ENCODE measurements at places on chromosomes 6 and 20.

- DNase-seq = no peak
Measured at GRCh38 chr20:36493051-36493800, 48.1 kb upstream of the MYL9 start.

GRCh38 chr6:107786179-107786578 is 37.9 kb downstream of the SCML4 start:
- no peak for DNase-seq

- DNase-seq = no peak
Measured at GRCh38 chr6:71012866-71013469, 56.1 kb upstream of the B3GAT2 start.

DNA sequence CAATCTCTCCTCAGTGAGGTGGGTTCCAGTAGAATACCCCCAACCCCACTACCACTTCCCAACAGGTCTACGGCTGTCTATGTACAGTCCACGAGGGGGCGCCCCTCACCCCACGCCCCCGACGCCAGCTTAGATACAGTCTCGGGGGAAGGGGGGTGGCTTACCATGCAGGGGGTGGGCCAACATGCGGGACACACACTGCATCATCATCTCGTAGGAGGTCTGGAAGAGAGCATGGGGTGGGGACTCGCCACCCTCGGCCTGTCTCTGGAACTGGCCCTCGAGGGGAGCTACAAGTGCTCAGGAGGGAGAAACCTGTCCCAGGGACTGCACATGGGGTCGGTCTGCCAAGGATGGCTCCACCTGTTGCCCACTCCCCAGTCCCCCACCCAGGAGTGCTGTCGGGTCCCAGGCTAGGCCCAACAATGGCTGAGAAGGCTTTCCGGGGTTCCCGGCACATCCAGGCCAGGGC is 8.5 kb downstream of the MTCH1 start:
- no peak for DNase-seq

DNA sequence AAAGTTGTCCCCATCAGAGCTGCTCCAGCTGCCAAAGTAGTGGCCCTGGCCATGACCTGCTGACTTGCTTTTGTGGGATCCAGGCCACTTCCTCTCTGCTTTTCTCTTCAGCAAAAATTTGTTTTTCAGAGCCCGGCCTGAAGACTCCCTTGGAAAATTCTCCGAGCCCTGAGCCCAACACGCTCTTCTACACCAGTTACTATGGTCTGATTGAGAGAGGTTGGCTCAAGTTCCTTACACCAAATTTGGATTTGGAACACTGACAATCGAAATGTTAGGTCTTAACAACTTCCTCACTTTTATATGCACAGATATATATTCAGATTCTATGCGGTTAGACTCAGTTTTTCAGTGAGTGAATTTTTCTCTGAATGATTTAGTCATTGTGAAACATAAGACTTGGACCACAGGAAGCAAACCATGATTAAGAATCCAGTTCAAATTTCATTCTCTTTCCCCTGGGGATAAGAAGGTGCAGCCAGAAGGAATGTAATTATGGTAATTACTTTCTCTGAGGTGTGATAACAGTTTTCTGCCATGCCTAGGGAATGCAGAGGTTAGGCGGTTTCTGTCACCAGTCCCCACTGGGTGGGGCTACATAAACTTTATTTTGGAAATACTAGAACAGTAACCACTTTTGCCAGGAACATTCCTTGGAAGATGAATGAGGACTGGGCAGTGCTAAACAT is 365.2 kb downstream of the SYNE1 start:
- no peak for DNase-seq

DNA sequence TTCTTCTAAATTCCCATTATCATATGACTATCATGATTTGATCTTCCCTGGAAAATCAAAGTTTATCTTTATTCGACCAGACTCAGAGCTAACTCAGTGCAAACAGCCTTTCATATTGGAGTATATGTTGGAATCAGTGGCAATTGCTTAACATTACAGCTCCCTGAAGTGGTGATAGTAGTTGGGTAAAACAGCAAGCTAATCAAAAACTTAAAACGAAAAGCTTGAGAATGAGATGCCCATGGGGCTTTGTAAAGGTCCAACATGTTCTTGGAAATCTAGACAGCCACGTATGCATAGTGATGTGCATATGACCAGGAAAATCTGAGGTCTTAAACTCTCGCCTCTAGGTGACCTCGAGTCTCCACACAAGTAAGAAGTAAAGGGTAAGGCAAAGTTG is 437.6 kb downstream of the KIF16B start:
- DNase-seq = no peak

GRCh38 chr6:130838250-130838860 is 11.1 kb downstream of the SMLR1 start:
- DNase-seq = no peak

- no peak for DNase-seq
Measured at GRCh38 chr6:73476723-73477122, 15.2 kb downstream of the MTO1 start.

GRCh38 chr6:149463781-149464180 is 21.0 kb downstream of the ZC3H12D start:
- no peak for DNase-seq

- DNase-seq = no peak
Measured at GRCh38 chr6:122712093-122712447, 67.4 kb upstream of the FABP7 start.

DNA sequence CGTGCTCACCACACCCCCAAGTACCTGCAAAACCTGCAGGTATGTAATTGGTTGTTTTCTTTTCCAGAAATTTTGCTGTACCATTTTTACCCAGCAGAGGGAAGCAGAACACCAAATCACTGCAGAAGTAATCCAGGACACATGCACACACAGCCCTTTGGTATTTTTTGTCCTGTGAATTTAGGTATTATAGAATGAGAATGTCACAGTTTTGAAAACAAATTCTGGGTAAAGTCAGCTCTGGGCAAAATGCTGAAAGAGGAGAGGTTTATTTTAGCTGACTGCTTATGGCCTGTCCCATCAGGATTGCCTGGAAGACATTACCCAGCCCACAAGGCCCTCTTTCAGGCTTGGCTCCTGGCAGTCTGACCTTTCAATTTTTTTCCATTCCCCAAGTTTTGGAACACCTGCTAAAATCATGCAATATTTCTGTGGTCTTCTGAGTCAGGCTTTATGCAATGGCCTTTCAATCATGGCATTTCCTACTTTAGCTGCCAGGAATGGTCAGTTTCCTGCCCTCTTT is 3.5 kb upstream of the EFHC1 start:
- DNase-seq = no peak

- DNase-seq = no peak
Measured at GRCh38 chr6:118649918-118650581, 1.3 kb downstream of the CEP85L start.

DNA sequence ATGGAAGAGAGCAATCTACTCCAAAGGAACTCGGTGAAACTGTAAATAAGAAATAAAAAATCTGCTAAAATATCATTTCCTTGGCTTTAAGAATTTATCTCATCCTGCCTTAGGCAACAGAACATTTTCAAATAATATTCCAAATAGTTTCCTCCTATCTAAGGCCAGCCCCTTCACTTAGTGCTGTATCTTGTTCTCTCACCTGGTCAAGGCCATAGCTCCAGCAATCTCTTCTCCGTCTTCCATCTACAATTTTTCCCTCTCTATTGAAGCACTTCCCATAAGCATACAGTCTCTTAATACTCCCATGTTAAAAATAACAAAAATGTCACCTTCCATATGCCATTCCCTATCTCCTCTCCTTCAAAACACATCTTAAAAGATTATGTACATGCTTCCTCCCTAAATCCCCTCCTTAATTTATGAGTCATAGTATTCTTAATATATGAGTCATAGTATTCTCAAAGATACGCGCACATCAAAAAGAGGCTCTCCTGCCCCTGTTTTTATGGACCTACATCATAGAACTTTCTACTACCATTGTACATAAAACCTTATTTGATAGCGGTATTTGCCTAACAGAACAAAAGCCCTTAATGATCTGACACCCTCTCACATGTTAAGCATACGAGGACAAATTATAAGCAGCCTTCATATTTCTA is 146.9 kb downstream of the PDE10A start:
- DNase-seq = no peak

- DNase-seq = no peak
Measured at GRCh38 chr6:107712665-107713551, 111.2 kb downstream of the SCML4 start.

DNA sequence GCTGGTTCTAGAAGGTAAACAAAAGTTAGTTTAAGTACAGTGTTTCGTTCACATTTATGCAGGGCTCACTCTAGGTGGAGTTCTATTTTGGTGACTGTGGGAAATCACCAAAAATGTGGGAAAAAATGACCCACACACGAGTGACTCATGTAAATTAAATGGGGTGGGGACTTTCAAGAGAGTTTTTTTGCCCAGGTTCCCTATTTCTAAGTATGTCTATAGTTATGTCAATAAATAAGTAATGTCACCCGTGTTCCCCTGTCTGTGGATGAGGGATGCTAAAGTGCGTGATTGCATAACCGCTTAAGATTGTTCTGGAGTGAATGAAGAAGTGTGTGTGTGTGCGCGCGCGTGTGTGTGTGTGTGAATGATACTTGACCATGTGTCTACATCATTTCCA is 69.1 kb downstream of the MYB start:
- DNase-seq = no peak

DNA sequence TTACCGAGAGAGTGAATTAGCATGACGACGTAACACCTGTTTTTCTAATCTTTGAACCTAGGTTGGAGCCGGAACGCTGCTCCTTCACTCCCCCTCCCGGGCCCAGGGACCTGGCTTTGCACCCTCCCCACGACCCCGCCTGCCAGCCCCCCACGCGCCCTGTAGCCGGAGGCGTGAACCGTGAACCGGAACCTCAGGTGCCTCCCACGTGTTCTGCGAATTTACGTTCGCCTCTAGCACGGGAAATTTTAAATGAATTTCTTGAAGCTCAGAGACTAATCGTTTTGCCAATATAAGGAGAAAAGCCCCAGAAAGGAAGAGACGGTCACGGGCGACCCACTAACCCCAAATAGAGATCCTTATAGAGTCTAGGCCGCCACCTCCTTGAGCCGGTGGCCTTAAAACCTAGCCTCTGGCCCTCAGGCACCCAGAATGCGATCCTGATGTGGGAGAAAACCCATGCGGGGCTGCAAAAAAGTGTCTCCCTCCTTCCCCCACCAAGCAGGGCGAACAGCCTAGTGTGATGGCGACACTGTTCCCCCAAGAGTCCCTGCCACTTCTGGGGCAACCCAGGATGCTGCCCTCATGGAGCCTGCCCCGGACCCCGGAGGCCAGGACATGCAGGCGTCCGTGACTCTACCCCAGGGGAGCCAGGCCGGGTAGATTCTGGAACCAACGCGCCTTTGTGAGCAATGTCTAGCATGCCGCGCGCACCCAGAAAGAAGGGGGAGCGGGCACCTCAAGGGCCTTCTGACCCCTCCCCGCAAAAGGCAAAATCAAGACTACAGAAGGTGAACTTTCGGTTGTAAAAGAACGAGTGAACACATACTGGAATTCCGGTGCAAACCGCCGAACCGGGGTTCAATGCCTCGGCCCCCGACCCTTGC is 2.7 kb upstream of the SIM1 start:
- no peak for DNase-seq

GRCh38 chr20:1862663-1863053 is 32.5 kb upstream of the SIRPA start:
- no peak for DNase-seq

GRCh38 chr6:170116636-170117035 is 174.2 kb downstream of the DLL1 start:
- no peak for DNase-seq

GRCh38 chr6:85537055-85537494 is 56.6 kb downstream of the SNX14 start:
- no peak for DNase-seq

DNA sequence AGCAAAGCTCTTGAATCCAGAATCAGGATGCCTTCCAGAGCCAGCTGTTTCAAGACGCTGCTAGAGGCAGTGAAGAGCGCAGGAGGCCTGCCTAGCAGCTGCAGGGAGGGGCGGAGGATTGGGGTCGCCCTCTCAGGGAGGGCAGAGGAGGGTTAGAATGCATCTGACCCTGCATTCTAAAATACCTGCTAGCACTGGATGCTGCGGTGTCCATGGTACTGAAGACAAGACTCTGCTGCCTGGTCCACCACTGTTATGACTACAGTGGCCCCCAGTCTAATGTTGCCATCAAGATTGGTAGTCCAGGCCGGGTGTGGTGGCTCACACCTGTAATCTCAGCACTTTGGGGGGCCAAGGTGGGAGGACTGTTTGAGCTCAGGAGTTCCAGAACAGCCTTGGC is 193.7 kb upstream of the PROKR2 start:
- no peak for DNase-seq

DNA sequence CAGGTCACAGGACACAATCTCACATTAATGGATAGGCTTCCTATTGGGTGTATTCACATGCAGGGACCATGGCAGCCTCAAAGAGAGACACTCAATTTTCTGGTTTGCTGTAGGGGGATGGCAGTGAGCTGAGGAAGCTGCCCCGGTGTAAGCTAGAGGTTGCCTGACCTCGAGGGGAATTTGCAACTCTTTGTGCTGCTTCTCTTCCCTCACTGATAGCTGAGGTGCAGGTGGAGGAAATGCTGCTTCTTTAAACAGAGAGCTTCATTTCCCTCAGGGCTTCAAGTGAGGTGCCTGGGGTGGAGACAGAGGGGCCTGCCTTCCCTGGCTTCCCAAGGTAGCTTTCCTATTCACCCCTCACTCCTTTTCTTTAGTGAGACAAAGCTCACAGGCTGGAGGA is 151.9 kb downstream of the CD83 start:
- DNase-seq = no peak

DNA sequence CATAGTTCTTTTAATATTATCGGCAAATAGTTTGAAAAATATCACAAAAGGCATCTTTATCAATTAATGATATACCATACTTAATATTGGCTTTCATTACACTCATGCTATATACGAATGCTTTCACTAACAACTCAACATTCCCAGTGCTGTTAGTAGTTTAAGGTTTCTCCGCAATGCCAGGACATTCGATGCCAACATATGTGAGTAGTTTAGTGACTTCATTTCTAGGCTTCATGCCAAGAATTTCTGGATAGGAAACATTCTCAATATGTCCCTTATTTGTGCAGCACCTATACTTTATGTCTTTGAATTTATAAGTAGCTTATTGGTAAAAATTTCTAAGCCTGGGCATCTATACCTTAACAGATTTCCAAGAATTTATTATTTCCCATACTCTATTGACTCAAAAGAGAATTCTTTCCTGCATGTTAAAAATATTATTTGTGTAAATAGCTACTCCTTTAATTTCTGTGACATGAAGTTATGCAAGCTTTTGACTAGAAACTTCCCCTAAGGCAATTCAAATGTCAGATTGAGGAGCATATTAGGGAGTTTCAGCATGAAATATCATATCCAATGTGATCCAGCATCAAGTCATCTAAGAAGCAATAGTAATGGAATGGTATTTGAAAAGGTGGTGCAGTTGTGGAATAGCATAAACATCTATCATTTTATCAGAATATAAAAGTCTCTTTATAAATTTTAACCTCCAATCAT is 236.0 kb upstream of the STXBP5 start:
- DNase-seq = no peak

Data from stimulated activated CD4-positive, alpha-beta T cell treated with anti-CD3 and anti-CD28 coated beads, Interleukin-15, amount 100 ng/mL, for 1 hour (primary cell).